GM23338 (cell line): ENCODE measurements at places on chromosomes 1 and 21. TPM values are rescaled to one million over a fixed set of nuclear protein-coding genes. Genes with fewer than 3 reads are reported as not detected.

DNA sequence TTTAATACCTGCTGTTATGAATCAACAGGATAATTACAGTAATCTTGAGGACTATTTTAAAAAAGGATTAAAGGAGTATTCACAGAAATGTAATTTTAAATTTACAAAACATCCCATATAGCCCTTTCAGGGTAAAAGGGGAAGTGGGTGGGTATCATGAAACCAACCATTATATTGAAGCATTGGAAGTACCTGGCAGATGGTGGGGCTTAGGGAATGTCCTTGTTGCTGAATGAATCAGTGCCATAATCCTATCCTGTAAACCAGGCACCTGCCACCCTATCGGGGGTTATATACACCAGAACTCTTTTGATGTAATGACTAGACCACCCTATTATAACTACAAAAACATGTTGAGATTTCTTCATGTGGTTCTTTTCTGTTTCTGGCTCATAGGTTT lies 30.4 kb downstream of the CDC14A start:
- DNase-seq: no peak

GRCh38 chr1:161848676-161849075 lies 82.6 kb downstream of the ATF6 start:
- no peak for DNase-seq

DNA sequence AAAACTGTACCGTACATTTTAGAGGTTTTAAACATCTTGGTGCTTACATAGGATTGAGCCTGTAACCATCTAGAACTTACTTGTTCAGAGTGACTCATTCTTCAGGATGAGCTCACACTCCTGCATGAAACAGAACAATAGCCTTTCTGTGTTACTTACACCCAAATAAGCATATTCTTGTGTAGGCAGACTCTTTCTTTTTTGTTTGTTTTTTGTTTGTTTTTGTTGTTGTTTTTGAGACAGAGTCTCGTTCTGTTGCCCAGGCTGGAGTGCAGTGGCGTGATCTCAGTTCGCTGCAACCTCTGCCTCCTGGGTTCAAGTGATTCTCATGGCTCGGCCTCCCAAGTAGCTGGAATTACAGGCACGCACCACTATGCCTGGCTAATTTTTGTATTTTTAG lies 3.8 kb upstream of the CA6 start:
- DNase-seq: no peak

DNA sequence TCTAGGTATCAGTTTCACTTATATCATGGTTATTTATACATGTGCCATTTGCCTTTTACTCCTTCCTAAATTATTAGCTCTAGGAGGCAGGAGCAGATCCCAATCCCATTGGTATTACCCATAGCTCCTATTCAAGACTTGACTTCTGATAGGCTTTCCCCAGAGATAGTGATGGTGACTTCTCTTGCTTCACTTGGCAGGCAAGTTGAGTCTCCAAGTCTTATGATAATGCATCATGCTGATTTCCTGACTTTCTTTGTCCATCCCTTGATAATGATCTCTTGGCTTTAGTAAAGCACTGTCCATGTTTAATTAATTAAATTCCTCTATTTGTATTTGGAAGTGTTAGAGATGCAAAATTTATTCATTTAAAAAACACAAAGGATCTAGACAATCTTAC lies 253.5 kb upstream of the ADAMTS5 start:
- no peak for DNase-seq

- DNase-seq: no peak
Observed at GRCh38 chr1:89081005-89081404, 16.0 kb upstream of the GBP1 start.

DNA sequence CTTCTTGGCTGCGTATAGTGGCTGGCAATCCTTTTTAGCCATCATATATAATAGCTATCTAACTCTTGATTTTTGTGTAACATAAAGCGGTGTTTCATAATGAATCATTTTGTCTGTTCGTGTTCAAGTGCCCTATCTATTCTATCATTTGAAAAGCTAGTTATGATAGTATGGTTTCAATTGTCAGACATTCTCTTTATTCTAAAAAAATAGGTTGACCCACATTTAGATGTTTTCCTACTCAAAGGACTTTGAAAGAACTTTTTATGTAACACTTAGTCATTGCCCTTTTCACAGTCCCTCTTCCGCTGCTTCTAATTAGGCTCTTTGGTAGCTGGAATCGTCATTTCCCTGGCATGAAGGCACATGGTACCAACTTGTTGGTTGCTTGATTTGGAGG lies 272.2 kb upstream of the B3GALT2 start:
- DNase-seq: no peak

DNA sequence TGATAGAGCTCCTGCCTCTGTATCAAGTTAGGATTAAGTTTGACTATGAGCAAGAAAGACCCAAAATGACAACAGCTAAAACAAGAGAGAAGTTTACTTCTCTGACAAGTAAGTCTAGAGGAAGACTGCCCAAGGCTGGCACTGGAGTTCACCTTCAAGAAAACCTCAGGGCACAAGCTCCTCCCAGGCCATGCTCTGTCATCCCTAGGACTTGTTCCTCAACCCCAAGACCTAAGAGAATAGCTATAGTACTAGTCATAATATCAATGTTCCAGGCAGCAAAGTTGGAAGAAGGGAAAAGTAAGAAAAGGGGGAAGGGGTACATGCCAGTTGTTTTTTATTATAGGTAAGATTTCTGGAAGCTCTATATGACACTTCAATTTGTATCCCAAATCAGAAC lies 26.4 kb upstream of the DARS2 start:
- no peak for DNase-seq

Gene LY9
- not detected in 2 replicates for total RNA-seq

- DNase-seq: no peak
Observed at GRCh38 chr1:116147114-116147510, 35.9 kb downstream of the MAB21L3 start.

DNA sequence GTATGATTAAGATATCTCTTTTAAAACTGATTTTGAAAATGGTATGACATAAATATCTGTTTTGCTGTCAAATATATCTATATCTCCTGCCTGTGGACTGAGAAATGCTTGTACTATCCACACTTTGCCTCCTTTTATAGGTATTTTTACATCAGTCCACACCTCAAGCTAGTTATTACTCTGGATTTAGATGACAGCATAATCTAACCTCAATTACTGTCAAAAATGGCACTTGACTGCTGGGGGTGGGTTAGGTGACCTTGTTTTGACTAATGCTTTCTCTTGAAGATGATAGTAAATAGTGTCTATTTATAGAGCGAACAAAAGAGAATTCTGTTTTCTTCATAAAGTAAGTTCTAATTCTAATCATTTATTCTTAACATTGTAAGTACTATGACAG lies 9.1 kb downstream of the ADGRL2 start:
- DNase-seq: no peak

Gene S100A1
- 0.66 TPM in 1 of 2 replicates, not detected in the other for total RNA-seq

- peak; percentile 56 for DNase-seq
Observed at GRCh38 chr1:6783936-6784559, 1.2 kb upstream of the CAMTA1 start.

Gene FBLIM1
- total RNA-seq: 69.1 and 81.7 TPM in 2 replicates

- DNase-seq: no peak
Observed at GRCh38 chr1:225896937-225897549, 8.1 kb upstream of the LEFTY1 start.

Gene C8A
- not detected in 2 replicates for total RNA-seq

Gene RAB25
- total RNA-seq: 21.3 and 30.0 TPM in 2 replicates

GRCh38 chr1:116988248-116988647 lies 13.3 kb upstream of the CD101 start:
- DNase-seq: no peak

DNA sequence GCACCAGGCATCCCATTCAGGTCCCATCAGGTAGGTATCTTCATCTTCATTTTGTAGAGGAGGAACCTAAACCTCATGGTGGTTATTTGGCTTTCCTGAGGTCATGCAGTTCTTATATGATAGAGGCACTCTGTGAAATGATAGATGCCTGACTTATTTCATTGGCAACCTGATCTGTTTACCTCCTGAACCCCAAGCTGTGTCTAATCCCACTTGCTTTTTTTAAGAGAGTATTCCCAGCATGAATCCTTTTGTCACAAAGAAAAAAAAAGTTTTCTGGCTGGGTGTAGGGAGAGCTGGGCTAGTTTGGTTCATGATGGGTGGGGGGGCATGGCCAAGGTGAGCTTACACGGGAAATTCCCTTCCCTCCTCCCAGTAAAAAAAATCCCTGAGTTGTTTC lies 154.2 kb downstream of the TENT5C start:
- no peak for DNase-seq

- no peak for DNase-seq
Observed at GRCh38 chr1:29306471-29307140, 70.3 kb downstream of the PTPRU start.

Gene ZSCAN20
- total RNA-seq: 3.9 and 4.9 TPM in 2 replicates

Gene SPRR2F
- total RNA-seq: not detected in 2 replicates

GRCh38 chr1:205983925-205984725 lies 19.1 kb downstream of the RAB7B start:
- peak; percentile 86 for DNase-seq

DNA sequence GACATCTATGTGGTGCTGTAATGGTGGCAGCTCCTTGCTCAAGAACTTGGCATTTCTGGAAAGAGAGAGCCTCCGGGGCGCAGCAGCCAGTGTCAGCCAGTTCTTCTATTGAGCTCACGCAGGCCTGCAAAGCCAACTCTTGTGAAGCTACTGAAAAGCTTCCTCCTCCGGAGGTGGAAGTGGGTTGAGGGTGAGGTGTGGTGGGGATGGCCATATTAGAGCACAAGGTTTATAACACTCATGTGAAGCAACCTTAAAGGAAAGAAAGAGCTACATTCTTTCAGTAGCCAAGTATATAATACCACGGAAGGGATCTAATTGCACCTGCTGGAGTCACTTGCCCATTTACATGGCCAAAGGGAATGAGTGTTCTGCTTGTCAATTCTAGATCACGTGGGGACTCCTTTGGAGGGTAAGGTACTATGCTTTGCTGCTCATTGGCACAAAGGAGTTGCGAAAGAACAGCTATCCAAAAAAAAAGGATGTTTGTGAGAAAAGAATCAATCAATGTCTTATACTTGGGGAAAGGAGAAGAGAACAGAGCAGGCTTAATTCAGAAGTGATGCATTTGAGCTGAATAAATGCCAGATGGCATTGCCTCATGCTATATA lies 18.3 kb upstream of the MAP10 start:
- no peak for DNase-seq

Gene IL22RA1
- 0.28 TPM in 1 of 2 replicates, not detected in the other for total RNA-seq

- DNase-seq: no peak
Observed at GRCh38 chr1:17207046-17207445, 2.1 kb downstream of the PADI1 start.

Gene OVAAL
- not detected in 2 replicates for total RNA-seq

Gene IL20
- not detected in 2 replicates for total RNA-seq

- no peak for DNase-seq
Observed at GRCh38 chr1:22503721-22504410, 52.2 kb downstream of the ZBTB40 start.

Gene IGFN1
- total RNA-seq: not detected in 2 replicates

GRCh38 chr1:198165927-198166647 lies 9.3 kb downstream of the NEK7 start:
- no peak for DNase-seq

- DNase-seq: no peak
Observed at GRCh38 chr1:230396966-230397365, 29.2 kb downstream of the PGBD5 start.

Gene G0S2
- 0.43 and 3.2 TPM in 2 replicates for total RNA-seq

GRCh38 chr1:107793896-107794453 lies 171.0 kb downstream of the VAV3 start:
- no peak for DNase-seq

Gene ACTA1
- total RNA-seq: 7.1 and 8.8 TPM in 2 replicates

GRCh38 chr1:77571642-77572041 lies 110.8 kb downstream of the ZZZ3 start:
- no peak for DNase-seq

DNA sequence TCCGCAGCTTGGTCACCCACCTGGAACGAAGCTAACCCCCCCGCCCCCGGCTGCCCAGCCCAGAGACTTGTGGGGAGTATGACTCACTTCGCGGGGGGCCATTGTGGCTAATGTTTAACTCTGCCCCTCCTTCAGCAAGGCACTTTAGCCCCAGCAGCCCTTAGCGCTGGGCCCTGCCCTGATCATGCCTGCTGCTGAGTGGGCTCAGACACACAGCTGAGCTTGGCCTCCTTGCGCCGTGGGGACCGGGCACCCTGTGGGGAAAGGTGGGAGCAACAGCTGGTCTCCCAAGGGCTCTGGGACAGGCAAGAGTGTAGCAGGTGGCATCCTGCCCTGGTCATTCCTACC lies 6.3 kb upstream of the LAD1 start:
- DNase-seq: no peak

Gene SAMD11
- total RNA-seq: 0.14 and 0.19 TPM in 2 replicates

GRCh38 chr1:205142102-205142469 lies 20.3 kb upstream of the RBBP5 start:
- no peak for DNase-seq

Gene CRYAA
- not detected in 2 replicates for total RNA-seq

DNA sequence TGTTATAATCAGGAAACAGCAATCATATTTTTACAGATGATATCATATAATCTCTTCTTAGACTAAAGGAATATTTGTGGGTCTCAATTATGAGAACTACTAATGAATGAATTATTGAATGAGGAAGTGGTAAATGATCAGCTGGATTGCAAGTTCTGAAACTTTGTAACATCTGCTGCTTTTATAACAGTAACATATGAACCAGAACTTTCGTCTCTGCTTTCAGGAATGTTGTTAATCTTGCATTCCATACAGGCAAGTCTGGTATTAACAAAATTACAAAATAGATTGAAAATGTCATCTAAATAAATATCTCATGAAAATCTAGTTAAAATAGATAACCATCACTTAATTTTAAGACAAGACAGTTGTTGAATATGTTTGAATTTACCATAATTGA lies 110.5 kb upstream of the COL11A1 start:
- no peak for DNase-seq
